ENCODE measurements at places on chromosomes 13 and 19.

GRCh38 chr13:99227909-99228688 lies 27.4 kb downstream of the UBAC2 start:
- no peak for DNase-seq

DNA sequence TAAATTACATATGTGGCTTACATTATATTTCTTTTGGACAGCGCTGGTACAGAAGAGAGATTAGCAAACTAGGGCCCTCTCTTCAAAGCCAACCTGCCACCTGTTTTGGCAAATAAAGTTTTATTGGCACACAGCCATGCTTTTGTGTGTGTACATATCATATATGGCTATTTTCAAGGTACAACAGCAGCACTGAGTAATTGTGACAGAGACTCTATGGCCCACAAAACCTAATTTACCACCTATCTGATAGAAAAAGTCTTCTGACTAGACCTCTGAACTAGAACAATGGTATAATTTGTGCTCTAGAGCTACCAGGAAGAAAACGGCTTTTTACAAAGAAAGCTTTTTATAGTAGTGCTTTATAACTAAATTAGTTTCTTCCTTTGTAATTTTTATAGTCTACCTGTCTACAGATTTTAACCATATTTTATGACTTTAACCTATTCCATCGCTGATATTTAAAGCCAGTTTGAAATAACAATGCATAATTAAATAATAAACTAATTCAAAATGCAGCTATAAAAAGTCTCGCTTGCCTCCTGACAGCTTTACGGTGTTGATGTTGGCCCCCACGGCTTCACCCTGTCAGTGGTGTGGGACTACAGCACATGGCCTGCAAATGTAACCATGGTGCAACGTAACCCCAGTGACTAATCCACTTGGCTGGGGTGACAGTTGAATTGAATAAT lies 17.7 kb upstream of the DPY19L3 start:
- no peak for DNase-seq

DNA sequence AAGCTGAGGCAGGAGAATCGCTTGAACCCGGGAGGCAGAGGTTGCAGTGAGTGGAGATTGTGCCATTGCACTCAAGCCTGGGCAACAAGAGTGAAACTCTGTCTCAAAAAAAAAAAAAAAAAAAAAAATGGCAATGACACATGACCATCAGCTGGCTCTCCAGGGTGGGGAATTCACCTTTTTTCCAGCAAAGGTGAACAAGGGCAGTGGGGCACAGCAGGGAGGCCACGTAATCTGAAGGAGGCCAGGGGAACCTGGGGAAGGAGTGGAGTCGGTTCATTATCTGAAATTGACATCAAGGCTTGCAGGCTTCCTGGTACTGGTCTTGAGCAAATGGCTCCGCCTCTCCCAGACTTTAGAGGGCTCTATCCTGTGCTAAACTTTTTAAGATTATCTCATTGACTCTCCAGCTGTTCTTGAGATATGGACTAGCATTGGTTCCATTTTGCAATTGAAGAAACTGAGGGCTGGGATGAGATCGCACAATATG lies 28.1 kb downstream of the KEAP1 start:
- DNase-seq = no peak

GRCh38 chr13:39952249-39953233 lies 297.1 kb downstream of the COG6 start:
- no peak for DNase-seq

DNA sequence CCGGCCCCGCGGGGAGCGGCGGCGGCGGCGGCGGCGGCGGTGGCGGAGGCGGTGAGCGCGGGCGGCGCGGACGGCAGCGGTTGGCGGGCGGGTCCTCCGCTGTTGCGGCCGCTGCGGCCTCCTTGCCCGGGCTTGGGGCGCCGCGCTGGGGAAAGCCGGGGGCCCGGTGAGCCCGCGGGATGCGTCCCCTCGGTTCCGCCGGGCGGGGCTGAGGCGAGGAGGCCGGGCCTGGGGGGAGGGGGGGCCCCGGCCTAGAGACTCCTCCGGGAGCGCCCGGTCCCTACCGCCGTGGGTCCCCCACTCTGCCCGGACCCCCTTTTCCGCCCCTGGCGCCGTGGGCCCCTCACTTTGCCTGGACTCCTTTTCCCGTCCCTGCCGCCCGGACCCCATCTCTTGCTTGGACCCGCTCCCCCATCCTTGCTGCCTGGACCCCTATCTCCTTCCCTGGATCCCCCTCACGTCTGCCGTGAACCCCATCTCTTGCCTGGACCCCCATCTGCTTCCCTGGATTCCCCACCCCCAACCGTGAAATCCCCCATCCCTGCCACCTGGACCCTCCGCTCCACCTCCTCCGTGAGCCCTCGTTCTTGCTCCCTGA lies 28.6 kb upstream of the NDUFS7 start:
- no peak for DNase-seq

- no peak for DNase-seq
Observed at GRCh38 chr19:16018106-16018755, 58.1 kb upstream of the TPM4 start.

- no peak for DNase-seq
Observed at GRCh38 chr13:23268441-23268840, 87.7 kb downstream of the SGCG start.

GRCh38 chr13:97107815-97108529 lies 113.7 kb upstream of the OXGR1 start:
- DNase-seq = no peak

GRCh38 chr13:30697996-30698401 lies 37.3 kb upstream of the ALOX5AP start:
- no peak for DNase-seq

DNA sequence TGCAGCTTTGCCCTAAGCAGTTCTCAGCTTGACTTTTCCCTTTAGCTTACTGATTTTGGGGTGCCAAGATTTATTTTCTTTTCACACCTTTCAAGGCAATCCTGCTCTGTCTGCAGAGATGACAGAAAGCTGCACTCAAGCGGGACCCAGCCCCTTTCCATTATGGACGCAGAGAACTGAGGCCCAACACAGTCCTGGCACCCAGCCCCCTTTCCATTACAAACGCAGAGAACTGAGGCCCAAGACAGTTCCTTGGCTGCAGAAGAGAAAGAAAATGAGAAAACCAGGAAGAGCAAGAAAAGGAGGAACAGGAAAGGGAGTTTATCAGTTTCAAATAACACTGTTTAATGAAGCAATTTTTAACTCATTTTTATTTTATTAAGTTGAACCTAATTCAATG lies 36.8 kb upstream of the ATP11A start:
- DNase-seq = no peak
